Pons (tissue), 1 donor: ENCODE measurements at places on chromosomes 1 and 21.

DNA sequence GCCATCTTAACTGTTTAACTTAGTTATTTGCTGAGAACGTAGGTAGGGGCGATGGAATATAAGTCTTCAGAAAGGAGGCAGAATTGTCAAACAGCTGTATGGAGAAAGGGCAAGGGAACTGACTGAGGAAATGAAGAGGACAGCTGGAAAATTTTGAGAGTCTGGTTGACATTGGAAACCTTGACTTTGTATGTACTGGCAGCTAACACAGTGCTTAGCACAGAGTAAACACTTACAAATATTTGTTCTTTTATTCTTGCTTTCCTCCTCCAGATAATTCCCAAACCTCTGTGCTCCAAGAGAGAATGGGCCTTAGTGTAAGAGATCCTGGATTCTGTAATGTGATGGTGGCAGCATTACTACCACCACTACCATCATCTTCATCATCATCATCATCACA, 91.3 kb downstream of the ZSCAN20 start:
- no peak for DNase-seq

- no peak for DNase-seq
These were observed 29.3 kb downstream of the NUP133 start for GRCh38 chr1:229478852-229479251.

DNA sequence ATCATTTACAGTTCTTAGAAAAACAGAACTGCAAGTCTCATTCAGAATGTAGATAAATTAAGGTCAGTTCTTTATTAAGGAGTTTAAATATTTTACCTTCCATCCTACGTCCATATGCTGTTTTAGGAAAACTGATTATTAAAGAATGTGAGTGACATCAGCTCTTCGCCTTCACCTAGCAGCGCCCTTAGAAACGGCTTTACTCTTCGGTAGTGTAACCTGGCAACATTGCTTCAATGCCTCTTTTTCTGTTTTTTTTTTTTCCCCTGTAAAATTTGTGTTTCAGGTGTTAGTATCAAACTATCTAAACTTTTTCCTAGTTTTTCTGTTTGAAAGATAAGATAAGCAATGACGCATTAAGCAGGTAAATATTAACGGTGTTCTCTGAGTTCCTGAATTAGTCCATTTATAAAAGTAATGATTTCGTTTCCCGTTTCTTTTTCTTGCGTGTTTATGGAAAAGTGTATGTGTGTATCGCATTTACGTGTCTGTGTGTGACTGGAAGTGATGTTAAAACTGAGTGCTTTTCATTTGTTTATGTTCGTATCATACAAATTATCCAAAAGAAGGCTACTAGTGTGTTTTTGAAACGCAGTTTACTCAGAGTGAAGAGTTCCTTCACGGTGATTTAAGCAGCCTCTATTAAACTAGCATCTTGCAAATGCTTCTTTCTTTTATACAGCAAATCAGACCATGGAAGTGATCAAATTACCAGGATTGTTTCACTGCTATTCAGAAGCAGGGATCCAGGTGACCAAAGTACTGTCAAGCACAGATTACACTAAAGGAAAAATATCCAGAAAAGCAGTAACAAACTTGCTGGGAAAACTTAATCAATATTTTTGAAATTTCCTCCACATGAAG, 139.0 kb downstream of the SDCCAG8 start:
- DNase-seq: no peak

GRCh38 chr1:68229650-68230483, 2.5 kb downstream of the WLS start:
- DNase-seq: no peak

GRCh38 chr1:55079651-55080050, 40.3 kb downstream of the PCSK9 start:
- DNase-seq: no peak

DNA sequence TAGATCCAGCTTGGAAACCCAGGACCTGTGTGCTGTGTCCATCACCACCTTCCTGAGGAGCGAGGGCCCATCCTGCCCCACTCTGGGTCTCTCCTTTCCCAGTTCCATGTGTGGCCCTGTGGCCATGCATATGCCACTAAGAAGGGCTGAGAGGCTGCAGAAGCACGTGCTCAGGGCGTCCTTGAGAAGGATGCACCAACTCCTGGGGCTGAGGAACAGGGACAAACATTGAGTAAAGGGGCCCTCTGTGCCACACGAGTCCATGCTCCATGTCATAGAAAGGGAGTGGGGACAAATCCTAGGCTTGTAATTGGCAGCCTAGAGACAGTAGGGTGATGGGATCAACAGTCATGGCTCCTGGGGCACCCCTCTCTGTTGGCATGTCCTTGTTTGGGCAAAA, 8.4 kb downstream of the ETV3L start:
- no peak for DNase-seq

DNA sequence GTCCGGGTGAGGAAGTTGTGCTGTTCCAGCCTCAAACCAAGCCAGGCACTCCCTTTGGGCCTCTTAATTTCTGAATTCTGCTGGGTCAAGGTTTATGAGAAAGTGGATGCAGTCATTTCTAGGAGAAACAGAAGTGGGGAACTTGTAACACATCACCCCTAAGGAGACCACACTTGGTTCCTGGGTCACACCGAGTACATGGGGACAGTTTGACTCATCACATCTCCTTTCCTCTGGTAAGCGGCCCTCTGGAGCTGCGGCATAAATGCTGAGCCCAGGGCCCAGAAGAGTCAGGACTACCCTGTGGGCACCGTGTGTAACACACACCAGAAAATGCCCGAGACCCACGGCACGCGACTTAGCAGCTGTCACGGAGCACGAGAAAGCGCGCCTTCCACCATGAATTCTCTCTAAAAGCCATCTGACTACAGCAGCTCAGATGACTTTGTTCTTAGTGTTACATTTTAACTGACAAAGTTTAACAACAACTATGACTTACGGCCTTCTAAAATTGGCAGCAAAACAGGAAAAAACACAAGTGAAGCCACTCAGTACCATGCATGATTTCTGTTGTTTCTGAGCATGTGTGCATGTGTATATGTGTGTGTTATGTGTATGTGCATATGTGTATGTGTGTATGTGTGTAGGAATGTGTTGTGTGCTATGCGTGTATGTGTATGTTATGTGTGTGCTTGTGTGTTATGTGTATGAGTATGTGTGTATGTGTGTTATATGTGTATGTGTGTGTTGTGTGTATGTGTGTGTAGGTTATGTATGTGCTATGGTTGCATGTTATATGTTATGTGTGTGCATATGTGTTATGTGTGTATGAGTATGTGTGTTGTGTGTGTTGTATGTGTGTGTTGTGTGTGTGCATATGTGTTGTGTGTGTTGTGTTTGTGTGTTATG, 50.8 kb downstream of the TOMM20 start:
- no peak for DNase-seq

GRCh38 chr1:241074507-241074906, 282.5 kb downstream of the RGS7 start:
- DNase-seq: no peak

DNA sequence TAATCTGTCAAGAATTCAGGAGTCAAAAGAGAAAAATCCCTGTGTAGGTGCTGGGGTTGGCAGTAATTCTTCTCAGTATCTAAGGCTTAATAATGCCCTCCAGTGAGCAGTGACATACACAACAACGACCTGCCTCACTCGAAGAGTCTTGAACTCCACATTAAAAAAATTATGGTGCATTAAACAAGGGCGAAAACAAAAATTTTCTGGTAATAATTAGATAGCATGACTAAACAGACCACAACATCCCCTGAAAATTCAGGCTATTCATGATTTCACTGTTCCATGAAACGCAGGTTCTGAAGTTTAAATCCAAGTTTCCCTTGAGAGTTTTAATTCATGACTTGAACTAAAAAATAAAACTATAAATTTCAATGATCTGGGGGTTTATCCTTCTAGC, 5.1 kb downstream of the SRSF4 start:
- DNase-seq: no peak

DNA sequence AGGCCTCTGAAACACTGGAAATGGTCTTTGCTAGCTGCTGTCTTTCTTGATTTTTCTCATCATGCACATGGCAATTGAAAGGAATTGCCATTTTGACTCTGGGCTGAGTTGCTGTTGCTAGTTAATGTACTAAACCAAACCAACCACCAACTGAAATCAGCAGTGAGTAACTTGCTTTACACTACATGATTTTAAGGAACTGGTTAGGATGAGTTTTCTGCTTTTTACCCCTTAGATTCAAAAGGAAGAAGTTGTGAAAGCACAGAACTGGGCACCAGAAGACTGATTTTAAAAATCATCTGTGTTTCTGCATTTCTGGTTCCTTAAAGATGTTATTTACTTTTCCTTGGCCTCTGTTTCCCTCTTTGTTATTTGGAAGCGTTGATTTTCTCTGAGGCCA, 361.9 kb downstream of the HLX start:
- no peak for DNase-seq

DNA sequence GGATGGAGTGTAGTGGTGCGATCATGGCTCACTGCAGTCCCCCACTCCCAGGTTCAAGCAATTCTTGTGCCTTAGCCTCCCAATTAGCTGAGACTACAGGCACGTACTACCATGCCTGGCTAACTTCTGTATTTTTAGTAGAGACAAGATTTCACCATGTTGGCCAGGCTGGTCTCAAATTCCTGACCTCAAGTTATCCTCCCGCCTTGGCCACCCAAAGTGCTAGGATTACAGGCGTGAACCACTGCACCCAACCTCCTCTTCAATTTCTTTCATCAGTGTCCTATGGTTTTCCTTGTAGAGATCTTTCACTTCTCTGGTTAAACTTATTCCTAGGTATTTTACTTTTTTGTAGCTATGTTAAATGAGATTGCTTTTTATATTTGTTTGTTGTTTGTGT, 10.7 kb upstream of the MAST2 start:
- DNase-seq: no peak

- no peak for DNase-seq
These were observed 48.7 kb upstream of the EDN2 start for GRCh38 chr1:41533016-41533730.

DNA sequence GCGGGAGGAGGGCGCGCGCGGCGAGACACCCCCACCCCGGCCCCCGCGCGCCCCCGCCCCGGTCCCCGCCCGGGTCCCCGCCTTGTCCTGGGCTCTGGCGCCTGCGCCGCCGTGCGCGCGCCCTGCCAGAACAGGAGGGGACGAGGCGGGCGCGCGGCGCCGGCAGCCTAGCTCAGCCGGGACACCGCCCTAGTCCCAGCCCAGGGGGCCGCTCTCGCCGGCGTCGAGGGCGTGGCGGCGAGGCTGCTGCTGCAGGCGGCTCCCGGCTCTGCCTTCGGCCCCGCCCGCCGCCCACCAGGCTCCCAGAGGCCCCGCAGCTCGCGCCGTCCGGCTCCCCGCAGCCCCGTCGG, at the start of gene RCAN3:
Gene RCAN3, plus strand, starts transcription at position 128 of the 350 bp plus-strand sequence. CDS start 11,537 bp downstream, outside the sequence.
- DNase-seq: peak; percentile 68

DNA sequence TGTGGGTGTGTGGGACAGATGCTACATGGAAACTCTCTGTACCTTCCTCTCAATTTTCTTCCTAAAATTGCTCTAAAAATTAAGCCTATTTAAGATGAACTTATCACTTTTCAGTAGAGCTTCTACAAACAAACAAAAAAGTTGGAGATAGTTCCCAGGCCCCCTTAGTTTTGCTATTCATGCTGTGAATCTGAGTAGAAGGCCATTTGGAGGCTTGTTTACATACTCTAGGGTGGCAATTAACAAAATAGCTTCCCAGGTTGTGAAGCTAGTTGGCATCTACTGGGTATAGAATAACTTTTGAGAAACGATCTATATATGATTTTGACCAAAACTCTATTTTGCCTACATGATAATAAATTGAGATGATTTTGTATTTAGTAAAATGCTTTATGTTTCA, 541.4 kb upstream of the B3GALT2 start:
- no peak for DNase-seq

GRCh38 chr1:115829947-115830346, 11.0 kb downstream of the NHLH2 start:
- no peak for DNase-seq

GRCh38 chr1:84961316-84961715, 35.6 kb downstream of the MCOLN2 start:
- no peak for DNase-seq

DNA sequence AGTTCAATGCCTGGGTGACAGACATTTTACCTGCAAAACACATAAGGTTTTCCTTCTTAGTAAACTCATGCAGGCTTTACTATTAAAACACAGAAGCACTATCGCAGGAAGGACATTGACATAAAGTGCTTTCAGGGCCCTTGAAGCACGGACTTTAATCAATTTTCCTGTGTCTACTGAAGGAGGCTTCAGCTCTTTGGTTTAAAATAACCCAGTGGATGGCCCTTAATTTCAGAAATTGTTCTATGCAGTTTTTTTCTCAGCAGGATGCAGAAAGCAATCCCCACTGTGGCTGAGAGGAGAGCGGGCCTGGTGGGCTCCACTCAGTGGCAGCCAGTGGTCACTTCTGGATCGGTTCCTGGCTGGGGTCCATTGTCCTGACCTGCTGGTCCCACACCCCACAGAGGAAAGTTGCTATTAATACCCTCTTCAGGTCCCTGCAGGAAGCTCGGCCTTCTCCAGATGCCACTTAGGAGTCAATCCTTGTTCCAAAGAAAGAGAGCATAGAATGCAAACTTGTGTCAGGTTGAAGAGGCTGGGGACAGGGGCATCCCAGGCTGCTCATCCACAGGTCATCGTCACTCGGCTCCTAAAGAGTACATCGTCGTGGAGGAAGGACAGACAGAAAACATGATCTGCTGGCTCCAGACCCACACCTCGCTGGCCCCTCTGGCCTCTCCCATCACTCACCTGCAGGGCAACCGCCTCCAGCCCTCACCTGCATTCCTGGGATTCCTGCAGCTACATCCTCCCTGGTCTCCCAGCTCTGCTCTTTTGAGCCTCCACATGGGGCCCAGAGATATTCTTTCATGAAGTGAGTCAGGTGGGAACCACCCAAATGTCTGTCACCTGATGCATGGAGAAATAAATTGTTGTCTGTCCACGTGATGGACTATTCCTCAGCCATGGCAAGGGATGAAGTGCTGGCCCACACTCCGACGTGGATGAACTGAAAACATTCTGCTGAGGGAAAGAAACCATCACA, 153.1 kb downstream of the PSMG1 start:
- DNase-seq: no peak

DNA sequence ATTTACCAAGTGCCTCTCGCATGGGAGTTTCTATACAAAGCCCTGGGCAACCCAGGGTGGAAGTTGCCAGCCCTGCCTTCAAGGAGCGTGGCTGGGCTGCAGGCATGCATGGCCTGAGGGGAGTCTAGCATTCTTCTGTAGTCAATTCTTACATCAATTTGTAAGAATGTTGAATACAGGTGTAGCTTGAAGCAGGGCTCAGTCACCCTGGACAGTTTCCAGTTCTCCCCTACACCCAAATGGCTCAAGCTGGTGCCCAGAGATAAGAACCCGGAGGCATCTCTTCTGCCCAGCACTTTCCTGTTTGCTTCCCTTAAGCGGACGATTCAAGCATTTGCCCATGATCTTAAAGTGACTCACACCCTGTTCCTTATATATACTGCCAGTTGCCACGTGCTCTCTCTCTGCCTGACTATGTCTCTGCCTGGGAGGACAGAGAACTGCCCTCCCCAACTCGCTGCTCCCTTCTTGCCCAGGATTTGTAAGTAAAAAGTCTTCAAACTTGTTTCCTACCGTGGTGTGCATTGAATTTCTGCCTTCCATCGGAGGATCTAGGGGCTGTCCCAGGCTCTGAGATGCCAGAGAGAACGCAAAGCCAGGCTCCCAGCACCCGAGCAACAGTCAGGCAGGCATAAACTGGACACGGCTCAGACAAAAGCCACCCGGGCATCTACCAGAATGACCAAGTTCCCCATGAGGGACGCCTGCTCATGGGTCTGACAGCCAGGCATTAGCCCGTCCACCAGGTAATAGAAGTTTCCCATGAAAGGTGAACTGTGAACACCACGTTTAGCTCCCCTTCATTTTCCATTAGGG, 50.9 kb upstream of the AJAP1 start:
- no peak for DNase-seq
